ENCODE measurements at places on chromosomes 4 and X.
A peak's percentile ranks its signal among the peaks of the same experiment; 100 is the strongest.

- no peak overlapping the region for H3K4me3 ChIP-seq
- H3K36me3 ChIP-seq: no peaks in the 10 kb centered on the region
- peaks cover 10% of the 10 kb centered on the region for H3K4me1 ChIP-seq
- H3K27ac ChIP-seq: no peak overlapping the region
- no peaks in the 10 kb centered on the region for H3K27me3 ChIP-seq
Observed at GRCh38 chr4:81562093-81562492, 90.4 kb upstream of the RASGEF1B start.

GRCh38 chrX:21934414-21934813, 6.1 kb upstream of the SMS start:
- H3K27me3 ChIP-seq: no peaks in the 10 kb centered on the region
- no peak for DNase-seq
- no peak overlapping the region for H3K4me3 ChIP-seq
- H3K27ac ChIP-seq: no peak overlapping the region

DNA sequence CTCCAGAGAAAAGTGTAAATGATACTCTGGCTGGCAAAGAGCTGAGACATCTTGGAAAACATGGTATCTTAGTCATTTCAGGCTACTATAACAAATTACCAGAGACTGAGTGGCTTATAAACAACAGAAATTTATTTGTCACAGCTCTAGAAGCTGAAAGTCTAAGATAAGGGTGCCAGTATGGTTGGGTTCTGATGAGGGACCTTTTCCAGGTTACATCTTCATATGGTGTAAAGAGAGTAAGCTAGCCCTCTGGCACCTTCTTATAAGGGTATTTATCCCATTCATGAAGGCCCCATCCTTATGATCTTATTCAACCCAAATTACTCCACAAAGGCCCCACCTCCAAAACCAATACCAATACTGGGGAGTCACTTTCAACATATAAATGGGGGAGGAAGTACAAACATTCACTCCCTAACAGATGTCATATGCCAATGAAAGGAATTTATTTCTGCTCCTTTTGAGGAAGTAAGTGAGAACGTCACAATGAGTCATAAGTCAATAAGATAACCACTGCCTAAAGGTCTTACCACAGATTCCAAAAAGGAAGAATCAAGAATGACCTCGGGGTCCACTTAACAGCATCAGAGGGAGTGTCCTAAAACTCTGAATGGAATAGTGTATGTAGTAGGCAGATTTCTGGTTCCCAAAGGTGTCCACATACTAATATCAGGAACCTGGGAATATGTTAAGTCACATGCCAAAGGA, 246.6 kb downstream of the OPHN1 start:
- no peaks in the 10 kb centered on the region for H3K27me3 ChIP-seq
- DNase-seq: no peak
- no peaks in the 10 kb centered on the region for H3K4me1 ChIP-seq
- no peaks in the 10 kb centered on the region for H3K36me3 ChIP-seq
- no peak overlapping the region for H3K4me3 ChIP-seq

DNA sequence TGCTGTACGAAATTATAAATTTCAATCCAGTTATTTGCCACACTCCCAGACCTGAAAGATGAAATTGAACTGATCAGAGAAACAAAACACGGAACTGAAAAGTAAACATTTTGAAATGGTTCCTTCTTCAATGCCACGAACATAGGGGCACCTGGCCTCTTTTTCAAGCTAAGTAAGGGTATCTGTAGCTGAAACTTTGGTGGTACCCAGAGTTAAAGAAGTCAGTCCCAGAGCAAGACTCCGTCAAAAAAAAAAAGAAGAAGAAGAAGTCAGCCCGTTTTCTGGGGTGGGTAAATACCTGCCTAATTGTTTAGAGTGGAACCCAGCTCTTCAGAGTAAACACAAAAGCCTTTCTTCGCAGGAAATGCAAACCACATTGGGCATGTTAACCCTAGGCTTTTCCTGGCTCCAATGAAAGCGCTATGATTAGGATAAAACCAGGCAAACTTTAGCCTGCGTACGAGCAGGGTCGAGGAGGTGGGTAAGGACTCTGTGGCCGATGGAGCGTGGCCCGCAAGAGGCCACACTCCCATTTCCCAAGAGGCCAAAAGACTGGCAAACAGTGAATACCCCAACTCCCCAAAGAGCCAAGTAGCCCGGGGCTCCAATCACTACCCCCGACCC, 1.3 kb downstream of the ANTXR2 start:
- H3K4me1 ChIP-seq: peaks cover 26% of the 10 kb centered on the region
- H3K27me3 ChIP-seq: no peaks in the 10 kb centered on the region
- peak overlapping the region; percentile 84 for H3K4me3 ChIP-seq
- peak overlapping the region; percentile 96 for H3K27ac ChIP-seq
- H3K36me3 ChIP-seq: peaks cover 4% of the 10 kb centered on the region

DNA sequence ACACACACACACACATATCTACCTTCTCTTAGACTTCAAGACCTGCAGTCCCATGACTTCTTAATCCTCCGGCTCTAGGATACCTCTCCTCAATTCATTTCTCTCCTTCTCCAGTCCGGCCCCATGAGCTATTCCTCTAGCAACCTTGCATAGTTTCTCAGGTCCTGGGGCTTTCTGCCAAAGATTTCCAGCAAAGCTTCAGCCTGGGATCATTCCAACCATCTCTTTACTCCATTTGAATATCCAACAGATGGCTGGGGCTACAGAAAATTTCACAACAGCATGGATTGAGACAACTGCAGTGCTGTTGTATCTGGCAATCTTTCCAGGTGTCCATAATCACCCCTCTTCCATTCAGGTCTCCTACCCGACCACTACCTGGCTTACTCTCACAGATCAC, 184.1 kb downstream of the DCHS2 start:
- no peaks in the 10 kb centered on the region for H3K36me3 ChIP-seq
- H3K4me1 ChIP-seq: no peaks in the 10 kb centered on the region
- H3K27me3 ChIP-seq: no peaks in the 10 kb centered on the region
- no peak overlapping the region for H3K4me3 ChIP-seq
- DNase-seq: no peak

GRCh38 chrX:153521034-153521433, 3.6 kb downstream of the ATP2B3 start:
- no peak overlapping the region for H3K27ac ChIP-seq
- no peak for DNase-seq
- H3K36me3 ChIP-seq: no peaks in the 10 kb centered on the region

DNA sequence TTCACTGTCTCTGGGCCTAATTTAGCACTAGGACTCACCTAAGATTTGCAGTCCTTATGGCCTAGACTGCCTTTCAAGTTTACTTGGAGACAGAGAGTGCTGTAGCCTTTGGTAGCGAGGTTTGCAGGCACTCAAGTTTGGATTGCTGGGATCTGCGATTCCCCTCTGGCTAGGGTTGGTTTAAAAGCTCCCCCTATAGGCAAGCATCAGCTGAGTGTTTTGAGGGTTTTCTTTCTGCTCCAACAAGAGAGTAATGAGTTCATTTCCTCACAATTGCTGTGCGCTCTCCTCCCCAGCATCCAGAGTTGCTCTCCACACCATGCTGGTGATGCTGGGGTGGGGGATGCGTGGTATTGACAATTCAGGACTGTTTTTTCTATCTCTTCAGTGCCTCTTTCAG, 206.9 kb downstream of the GLUD2 start:
- DNase-seq: no peak
- no peaks in the 10 kb centered on the region for H3K27me3 ChIP-seq
- no peak overlapping the region for H3K4me3 ChIP-seq

DNA sequence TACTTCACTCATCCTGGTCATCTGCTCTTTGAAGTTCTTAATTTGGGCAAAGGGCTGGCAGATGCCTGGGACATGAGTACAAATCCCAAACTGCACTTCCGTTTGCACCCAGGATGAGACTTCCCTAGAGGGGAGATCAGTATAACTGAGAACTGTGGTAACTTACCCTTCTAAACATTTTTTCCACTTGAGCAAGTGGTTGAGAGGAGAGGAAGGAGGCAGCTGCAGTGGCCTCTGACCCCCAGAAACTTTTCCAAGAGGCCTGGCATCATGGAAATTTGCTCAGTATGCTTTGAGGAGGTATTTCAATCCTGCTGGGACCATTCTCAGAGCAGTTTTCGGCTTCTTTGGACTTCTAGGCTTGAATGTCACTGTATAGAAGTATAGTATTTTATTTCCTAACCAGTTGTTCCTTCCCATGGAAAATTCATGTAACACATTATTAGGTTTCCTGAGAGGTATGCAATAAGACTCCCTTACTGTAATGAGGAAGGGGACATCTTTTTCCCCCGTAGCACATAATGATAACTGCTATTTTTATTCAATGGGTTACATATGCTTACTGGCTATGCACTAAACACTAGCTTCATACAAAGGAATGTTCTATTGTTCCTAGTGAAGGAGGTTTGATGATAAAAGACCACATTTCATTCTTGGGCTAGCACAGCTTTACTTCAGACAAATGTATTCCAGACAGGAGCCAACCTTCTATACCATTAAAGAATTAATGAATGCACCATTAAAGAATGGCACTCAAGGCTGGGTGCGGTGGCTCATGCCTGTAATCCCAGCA, 129.3 kb downstream of the SHROOM3 start:
- H3K4me1 ChIP-seq: peaks cover 31% of the 10 kb centered on the region
- no peak for DNase-seq
- no peak overlapping the region for H3K4me3 ChIP-seq
- no peaks in the 10 kb centered on the region for H3K27me3 ChIP-seq

- no peaks in the 10 kb centered on the region for H3K36me3 ChIP-seq
- DNase-seq: no peak
- no peak overlapping the region for H3K4me3 ChIP-seq
- no peaks in the 10 kb centered on the region for H3K4me1 ChIP-seq
Observed at GRCh38 chrX:105527759-105528158, 294.6 kb upstream of the NRK start.

DNA sequence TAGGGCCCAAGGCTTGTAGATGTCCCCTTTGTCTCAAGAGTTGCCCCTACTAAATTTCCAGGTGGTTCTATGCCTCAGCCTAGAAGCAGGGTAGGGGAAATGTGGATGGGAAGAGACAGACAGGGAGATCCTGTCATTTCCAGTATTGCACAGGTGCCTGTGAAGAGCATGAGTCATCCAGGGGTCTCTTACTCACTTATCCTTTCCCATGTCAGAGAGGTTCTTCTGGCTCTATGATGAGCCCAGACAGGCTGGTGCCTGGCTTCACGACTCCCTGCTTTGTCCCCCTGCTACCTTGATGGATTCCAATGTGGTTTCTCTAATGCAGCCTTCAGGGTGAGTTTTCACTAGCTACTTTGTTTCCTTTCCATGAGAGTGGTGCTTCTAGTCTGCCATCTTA, 35.2 kb upstream of the DDX60 start:
- DNase-seq: no peak
- H3K4me3 ChIP-seq: no peak overlapping the region
- no peaks in the 10 kb centered on the region for H3K4me1 ChIP-seq
- H3K36me3 ChIP-seq: peaks cover 15% of the 10 kb centered on the region
- no peaks in the 10 kb centered on the region for H3K27me3 ChIP-seq

DNA sequence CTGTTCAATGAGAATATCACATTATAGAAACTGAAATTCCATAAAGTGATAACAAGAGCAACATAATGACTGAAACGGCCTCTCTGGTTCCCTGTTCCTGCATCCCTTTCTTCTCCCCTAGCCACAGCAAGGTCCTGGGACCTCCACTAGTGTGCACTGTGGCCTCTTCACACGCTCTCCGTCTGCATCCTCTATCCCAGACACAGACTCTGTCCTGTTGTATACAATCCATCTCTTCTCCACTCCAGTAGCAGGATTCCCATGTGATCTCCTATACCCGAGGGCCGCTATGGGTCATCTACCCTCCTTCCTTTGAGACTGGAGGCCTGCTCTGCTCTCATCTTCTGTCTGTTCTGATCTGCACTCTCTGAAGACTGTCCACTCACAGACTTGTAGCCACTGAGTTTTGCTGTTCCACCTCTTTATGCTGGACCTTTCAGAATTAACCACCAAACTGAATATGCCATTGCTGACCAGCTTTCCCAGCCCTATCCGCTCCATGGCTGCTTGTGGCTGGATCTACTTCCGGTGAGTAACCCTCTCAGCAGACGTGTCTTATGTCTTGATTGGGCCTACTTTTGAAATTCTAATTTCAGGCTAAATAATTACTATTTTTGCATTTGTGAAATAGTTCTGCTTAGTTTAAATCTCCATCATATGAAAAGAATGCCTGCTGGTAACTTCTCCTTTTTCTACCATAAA, 105.1 kb upstream of the NAP1L5 start:
- H3K27ac ChIP-seq: peak overlapping the region; percentile 41
- H3K36me3 ChIP-seq: no peaks in the 10 kb centered on the region
- no peak for DNase-seq
- H3K4me1 ChIP-seq: peaks cover 50% of the 10 kb centered on the region
- H3K27me3 ChIP-seq: no peaks in the 10 kb centered on the region

DNA sequence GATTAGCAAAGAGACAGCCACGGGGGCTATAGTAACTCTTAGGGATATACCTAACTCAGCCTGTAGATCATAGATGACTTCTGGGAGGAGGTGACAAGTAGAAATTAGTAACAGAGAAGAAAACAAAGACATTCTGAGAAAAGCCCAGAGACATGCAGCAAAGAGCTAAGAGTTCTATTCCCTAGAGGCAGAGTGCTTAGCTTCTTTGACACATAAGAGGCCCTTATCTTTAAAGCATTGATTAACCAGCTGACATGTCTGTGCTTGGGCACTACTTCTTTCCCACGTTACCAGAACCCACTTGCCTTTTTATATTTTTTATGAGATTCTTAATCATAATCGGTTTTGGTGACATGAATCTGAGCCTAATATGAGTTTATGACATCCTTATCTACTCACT, 179.5 kb downstream of the GABRB1 start:
- H3K27ac ChIP-seq: no peak overlapping the region
- no peaks in the 10 kb centered on the region for H3K36me3 ChIP-seq
- H3K4me3 ChIP-seq: no peak overlapping the region
- no peak for DNase-seq
- no peaks in the 10 kb centered on the region for H3K4me1 ChIP-seq
- H3K27me3 ChIP-seq: no peaks in the 10 kb centered on the region

Data from transverse colon (tissue), 4 donors.